ENCODE measurements at places on chromosomes 11 and 22. TPM values are rescaled to one million over a fixed set of nuclear protein-coding genes. Genes with fewer than 3 reads are reported as not detected.

The GVQW3 gene
- 8.6 TPM for polyA plus RNA-seq

The SUSD2 gene
- 16.8 TPM for polyA plus RNA-seq

The GAS2L1 gene
- polyA plus RNA-seq = 8.6 TPM

The OR10AG1 gene
- polyA plus RNA-seq = not detected

The NEAT1 gene
- polyA plus RNA-seq = 327 TPM

The ENDOD1 gene
- polyA plus RNA-seq = 18.6 TPM

The MYOD1 gene
- polyA plus RNA-seq = not detected

The CLTCL1 gene
- 8.4 TPM for polyA plus RNA-seq

- no peak for DNase-seq
Observed at GRCh38 chr11:81071606-81072005, 1630.8 kb upstream of the TENM4 start.

GRCh38 chr11:75264356-75264755 lies 23.8 kb downstream of the TPBGL start:
- no peak for DNase-seq

GRCh38 chr11:35138606-35138942 lies 397 bp upstream of the CD44 start:
- peak; percentile 5 for DNase-seq

- no peak for DNase-seq
Observed at GRCh38 chr11:11983427-11983826, 25.0 kb downstream of the DKK3 start.

DNA sequence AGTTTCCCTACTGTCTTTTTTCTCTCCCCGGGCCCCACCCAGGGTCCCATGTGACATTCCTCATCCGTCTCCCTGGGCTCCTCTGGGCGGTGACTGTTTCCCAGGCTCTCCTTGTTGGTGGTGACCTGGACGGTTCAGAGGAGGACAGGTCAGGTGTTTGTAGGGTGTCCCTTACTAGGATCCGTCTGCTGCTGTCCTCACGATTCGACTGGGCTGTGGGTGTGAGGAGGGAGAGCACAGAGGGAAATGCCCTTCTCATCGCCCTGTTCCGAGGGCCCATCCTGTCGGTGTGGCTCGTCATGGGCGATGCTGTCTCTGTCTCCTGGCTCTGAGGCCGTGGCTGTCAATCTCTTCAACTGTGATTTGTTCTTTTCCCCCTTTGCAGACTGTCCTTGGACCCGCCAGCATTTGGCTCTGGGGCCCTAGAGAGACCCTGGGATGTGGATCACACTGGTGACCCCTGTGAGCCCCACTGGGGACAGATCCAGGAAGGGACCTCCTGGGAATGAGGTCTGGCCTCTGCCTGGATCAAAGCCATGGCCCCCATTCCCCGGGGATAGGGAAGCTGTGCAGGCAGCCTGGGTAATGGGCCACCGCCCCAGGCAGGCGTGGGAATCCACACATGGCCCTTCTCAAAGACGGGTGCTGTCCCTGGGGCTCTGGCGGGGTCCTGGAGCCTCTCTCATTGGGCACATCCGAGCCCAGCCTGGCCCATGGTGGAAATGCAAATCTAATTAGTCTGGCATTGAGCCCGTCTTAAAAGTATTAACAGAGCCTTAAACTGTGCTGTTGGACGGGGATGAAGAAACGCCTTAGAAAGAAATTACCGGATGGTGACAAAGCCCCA lies 46.8 kb upstream of the KCNQ1OT1 start:
- no peak for DNase-seq

GRCh38 chr11:12802418-12803085 lies 128.3 kb downstream of the TEAD1 start:
- DNase-seq = peak; percentile 81

- no peak for DNase-seq
Observed at GRCh38 chr11:70145071-70145470, 58.0 kb upstream of the FADD start.

- no peak for DNase-seq
Observed at GRCh38 chr11:117425679-117426296, 98.1 kb downstream of the CEP164 start.

DNA sequence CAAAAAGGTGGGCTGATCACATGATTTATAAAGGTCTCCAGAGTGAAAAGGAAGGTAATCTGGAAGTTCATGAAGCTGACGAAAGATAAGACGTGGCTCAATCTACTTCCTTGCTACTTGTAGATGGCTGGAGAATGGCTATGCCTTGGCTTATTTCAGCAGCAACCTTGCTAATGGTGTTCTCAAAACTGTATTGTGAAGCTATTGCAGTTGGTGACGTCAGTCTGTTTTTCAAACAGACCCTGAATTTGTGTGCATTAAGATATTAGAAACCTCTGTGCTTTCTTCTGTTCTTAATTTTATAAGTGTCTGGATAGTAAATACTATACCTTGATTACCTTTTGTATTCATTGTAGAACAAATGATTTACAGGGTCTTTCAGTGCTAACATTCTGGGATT lies 58.3 kb upstream of the C11orf87 start:
- DNase-seq = no peak

- DNase-seq = no peak
Observed at GRCh38 chr11:132254906-132255305, 884.5 kb downstream of the NTM start.

DNA sequence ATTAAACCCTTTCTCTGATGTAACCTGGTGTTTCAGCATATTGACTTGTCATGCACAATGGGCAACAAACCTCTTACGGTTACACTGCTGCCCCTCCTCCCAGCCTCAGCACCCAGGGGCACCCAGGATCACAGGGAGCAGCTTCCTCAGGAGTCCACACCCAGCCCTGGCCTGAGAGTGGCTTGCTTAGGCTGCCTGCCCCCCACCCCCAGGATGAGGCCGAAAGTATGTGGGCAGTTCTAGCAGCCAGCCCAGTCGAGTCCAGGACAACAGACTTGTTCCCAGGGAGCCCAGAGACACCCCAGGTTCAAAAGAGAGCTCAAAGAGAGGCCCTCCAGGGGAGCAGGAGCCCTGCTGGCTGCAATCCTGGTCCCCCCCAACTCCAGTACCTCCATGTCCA lies 108.1 kb upstream of the THY1 start:
- DNase-seq = no peak

- DNase-seq = no peak
Observed at GRCh38 chr11:106727256-106727655, 291.0 kb downstream of the GUCY1A2 start.

- peak; percentile 67 for DNase-seq
Observed at GRCh38 chr22:31313366-31314147, 21.3 kb upstream of the PIK3IP1 start.

DNA sequence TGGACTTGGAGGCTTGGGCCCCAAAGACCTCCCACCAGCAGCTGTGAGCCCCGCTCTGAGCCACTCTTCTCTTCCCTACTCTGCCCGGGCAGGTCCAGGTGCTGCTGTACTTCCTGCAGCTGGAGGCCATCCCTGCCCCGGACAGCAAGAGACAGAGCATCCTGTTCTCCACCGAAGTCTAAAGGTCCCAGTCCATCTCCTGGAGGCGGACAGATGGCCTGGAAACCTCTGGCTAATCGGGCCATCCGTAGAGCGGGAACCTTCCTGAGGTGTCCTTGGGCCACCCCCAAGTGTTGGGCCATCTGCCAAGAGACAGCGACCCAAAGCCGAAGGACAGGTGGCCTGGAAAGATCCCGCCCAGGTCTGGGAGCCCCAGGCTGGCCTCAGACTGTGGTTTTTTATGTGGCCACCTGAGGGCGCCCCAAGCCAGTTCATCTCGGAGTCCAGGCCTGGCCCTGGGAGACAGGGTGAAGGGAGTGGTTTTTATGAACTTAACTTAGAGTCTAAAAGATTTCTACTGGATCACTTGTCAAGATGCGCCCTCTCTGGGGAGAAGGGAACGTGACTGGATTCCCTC lies 135.1 kb downstream of the BCR start:
- DNase-seq = peak; percentile 41

DNA sequence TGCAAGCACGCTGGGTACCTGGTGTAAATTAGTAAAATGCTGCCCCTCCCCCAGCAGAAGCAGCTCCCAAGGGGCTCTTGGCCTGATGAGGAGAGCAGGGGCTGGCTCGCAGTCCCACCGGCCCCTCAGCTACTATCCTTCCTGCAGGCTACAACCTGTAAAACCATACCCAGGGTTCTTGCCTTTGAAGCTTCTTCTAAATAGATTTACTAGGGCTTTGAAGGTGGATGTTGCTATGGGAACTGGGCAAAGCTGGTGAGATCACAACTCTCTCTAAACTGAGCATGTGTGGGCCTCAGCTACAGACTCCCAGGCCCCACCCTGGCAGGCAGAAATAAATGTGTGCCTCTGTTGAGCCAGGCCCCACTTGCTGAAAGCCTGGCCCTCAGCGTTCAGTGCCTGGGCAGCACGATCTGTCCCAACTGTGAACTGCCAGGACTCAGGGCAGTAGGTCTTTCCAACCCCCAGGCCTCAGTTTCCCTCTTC lies 18.5 kb downstream of the CD5 start:
- peak; percentile 52 for DNase-seq

GRCh38 chr11:36367806-36368680 lies 72.0 kb downstream of the PRR5L start:
- no peak for DNase-seq

All from renal pelvis (tissue), 12 donors.